ENCODE measurements at places on chromosomes 5 and 9. TPM values are rescaled to one million over a fixed set of nuclear protein-coding genes. Genes with fewer than 3 reads are reported as not detected.

DNA sequence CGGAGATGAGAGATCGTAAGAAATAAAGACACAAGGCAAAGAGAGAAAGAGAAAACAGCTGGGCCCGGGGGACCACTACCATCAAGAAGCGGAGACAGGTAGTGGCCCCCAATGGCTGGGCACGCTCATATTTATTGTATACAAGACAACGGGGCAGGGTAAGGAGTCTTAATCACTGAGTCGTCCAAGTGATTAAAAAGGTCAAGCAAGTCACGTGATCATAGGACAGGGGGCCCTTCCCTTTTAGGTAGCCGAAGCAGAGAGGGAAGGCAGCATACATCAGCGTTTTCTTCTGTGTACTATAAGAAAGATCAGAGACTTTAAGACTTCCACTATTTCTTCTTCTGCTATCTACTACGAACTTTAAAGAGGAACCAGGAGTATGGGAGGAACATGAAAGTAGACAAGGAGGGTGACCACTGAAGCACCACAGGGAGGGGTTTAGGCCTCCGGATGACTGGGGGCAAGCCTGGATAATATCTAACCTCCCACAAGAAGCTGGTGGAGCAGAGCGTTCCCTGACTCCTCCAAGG is 24.6 kb upstream of the QSOX2 start:
- DNase-seq: no peak

GRCh38 chr5:39455645-39456044 is 30.9 kb upstream of the DAB2 start:
- DNase-seq: no peak

DNA sequence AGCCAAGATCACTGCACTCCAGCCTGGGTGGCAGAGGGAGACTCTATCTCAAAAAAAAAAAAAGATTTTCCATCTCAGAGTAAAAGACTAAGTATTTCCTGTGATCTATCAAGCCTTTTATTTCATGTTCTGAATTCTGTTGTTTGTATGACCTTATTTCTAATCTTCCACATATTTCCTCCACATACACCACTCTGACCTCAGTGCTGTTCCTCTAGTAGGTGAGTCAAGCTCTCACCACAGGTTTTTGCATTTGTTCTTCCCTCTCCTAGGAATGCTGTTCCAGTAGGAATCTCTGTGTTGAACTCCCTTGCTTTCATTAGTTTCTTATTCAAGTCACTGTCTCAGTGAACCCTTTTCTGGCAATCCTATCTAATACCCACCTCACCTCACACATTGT is 68.1 kb downstream of the INVS start:
- peak; percentile 31 for DNase-seq

DNA sequence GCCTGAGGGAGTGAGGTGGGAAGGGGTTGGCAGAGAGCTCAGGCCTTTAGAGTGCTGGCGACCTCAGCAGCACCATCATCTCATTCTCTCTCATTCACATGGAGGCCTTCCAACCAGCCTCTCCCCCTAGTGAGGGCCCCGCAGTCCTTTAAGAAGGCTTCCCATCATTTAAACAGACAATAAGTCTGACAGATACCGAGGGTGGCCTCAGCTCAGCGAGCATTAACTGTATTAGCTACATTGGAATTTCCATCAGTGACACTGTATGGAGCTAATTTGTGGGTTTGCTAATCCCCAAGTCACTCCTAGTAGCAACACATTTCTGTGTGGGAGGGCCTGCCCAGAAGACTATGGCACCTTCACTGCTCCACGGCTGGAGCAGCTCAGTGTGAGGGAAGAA is 75.8 kb downstream of the INSYN2B start:
- DNase-seq: no peak

- DNase-seq: no peak
Measured at GRCh38 chr5:55304584-55304983, 2.9 kb downstream of the DHX29 start.

- DNase-seq: no peak
Measured at GRCh38 chr5:111706345-111706744, 50.6 kb downstream of the NREP start.

GRCh38 chr9:36897019-36897418 is 137.0 kb downstream of the PAX5 start:
- no peak for DNase-seq

- no peak for DNase-seq
Measured at GRCh38 chr9:112322701-112323377, 10.6 kb downstream of the PTBP3 start.

DNA sequence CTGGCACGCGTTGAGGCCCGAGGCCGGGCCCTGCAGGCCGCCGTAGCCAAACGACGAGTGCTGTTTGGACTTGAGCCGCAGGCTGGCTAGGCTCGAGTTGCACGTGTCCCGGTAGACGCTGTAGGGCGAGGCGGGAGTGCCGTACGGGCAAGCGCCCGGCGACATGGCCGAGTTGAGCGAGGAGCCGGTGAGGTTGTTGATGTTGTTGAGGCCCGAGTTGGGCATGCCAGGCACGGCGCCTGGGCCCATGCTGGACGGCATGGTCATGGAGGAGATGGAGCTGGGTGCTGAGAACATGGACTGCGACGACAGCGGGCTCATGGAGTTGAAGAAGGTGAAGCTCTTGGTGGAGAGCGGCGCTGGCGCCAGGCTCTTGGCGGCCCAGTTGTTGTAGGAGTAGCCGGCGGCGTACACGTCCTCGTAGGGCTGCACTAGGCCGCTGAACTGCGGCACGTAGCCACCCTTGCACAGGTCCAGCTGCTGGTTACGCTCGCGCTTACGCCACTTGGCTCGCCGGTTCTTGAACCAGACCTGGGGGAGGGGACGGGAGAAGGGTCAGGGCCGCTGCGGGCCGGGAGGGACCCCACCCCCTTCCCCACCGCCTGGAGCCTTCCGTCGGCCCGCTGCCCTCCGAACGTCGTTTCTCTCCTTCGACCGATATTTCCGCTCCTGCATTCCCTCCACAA is 5.1 kb downstream of the PITX1 start:
- DNase-seq: no peak

DNA sequence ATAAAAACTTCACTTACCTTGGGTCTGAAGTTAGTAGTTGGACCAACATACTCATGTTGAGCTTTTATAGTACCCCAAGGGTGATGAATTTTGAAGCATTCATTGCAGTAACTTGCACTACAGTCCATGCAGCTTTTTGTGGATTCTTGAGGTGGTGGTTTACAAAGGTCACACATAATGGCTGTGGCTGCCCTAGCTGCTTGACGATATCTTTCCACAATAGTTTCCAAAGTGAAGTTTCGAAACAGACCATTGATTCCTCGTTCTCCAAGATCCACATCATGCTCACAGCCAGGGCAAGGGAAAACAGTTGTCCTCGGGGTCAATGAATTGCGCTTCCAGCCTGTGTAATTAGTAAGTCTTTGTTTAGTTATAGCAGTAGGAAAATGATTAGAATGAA is 22.7 kb downstream of the TRIM36 start:
- peak; percentile 36 for DNase-seq

GRCh38 chr9:35568196-35568595 is 36.9 kb upstream of the TESK1 start:
- DNase-seq: no peak

GRCh38 chr5:37071901-37072581 is 177.1 kb downstream of the CPLANE1 start:
- DNase-seq: peak; percentile 55

GRCh38 chr9:114161513-114161912 is 6.2 kb downstream of the COL27A1 start:
- no peak for DNase-seq

The OR1J2 gene
- not detected for total RNA-seq

The PDE8B gene
- 0.07 TPM for total RNA-seq

The EIF4EBP3 gene
- not detected for total RNA-seq

The SEC61B gene
- total RNA-seq: 235 TPM

The COMMD10 gene
- 38.7 TPM for total RNA-seq

The NR5A1 gene
- total RNA-seq: not detected

The ANKRD34B gene
- total RNA-seq: not detected

The LCN12 gene
- total RNA-seq: 1.2 TPM
